ENCODE measurements at places on chromosomes 3 and 15.

- DNase-seq, result no peak
Observed at GRCh38 chr15:72740219-72740618, 43.3 kb downstream of the ADPGK start.

DNA sequence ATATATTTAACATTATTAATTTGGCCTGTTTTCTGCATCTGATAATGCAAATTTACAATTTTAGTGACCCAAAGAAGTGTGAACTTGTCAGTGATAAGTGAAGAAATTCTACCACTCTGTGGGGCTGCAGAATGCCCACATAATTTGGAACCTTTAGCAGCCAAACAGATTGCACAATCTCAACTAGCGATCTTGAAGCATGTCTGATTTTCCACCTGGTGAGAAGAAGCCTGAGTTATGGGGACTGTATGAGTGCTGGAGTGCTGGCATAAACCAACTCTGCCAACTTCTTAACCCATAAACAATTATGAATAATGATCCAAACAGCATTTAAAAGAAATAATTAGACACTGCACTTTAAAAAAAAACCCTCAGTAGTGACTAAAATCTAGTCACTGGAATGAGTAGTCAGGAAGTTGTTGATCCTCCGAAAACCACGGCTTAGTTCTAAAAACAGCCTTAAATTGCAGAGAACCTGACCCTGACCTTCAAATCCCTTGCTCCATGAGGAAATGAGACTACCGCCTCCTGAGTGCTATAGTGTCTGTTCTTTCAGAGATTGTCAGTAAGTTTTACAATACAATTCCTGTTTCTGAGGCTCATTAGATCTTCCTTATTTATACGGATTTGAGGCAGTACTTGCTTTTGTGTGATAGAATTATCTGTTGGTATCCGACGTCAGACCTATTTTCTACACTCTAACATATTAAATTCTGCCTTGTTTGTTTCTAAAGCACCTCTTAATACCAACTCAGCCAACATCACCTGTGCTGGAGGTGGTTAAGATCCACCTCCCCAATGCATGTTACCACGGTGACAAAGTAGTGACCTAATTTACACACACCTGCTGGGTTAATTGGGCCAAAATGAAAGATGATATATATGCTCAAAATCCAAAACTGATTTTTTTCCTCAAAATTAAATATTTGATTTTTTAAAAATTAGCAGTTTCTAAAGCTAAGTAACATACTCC lies 267.7 kb downstream of the ZBTB20 start:
- DNase-seq, result no peak

GRCh38 chr3:48528754-48529153 lies 24.8 kb upstream of the SHISA5 start:
- no peak for DNase-seq

- no peak for DNase-seq
Observed at GRCh38 chr3:114376516-114377185, 82.8 kb downstream of the TIGIT start.

DNA sequence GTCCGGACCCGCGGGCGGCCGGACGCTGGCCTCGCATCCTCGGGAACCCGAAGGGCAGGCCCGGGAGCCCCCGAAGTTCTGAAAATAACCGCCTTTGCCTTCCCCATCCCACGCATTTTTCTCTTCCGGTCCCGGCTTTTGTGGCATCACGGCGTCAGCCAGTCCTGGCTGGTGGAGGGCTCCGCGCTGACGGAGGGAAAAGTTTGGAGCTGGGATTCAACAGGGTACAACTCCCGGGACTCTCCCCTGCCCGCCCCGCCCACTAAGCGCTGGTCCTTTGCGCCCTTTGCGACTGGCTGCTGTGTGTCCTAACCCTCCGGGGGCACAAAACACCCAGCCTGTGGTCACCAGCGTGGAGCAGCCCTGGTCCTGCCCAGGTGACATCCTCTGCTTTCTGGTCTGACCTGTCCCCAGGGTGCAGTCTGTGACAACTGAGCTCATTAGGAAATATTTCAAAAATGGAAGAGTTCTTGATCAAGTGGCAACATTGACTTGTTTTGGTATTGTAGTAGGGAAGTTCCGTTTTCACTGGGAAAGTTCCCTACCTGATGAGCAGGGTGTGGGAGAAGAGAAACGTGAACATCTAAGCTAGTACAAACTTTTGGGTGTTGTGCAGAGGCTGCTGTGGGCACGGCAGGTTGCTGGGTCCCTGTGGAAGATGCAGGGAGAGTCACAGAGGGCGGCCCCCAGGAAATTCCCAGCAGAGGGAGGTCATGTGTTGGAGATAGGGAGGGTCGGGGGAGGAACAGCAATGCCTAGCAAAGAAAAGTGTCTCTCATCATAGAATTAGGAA lies 775 bp downstream of the ARNT2 start:
- no peak for DNase-seq

Data from cortex of kidney (tissue), 1 donor.